ENCODE measurements at places on chromosomes 3 and 15.

DNA sequence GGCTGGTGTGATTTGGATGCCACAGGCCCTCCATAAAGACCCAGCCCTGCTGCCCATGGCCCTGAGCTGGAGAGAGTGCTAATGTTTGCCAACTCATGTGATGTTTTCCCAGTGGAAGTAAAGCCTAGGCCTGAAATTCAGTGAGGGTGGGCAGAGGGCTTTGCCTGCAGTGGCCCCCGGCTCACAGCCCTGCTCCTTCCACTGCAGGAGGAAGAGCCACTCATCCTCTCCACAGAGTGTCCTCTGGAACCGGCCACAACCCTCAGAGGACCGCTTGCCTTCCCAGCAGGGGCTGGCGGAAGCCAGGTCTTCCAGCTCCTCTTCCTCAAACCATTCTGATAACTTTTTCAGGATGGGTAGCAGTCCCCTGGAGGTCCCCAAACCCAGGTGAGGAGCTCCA, 13.9 kb upstream of the CPNE9 start:
- no peak for DNase-seq

GRCh38 chr3:129575997-129576384, 30.5 kb downstream of the PLXND1 start:
- DNase-seq: no peak

- no peak for DNase-seq
These were observed 38.3 kb upstream of the AGBL1 start for GRCh38 chr15:86041399-86041798.

GRCh38 chr15:64912379-64913325, 950 bp downstream of the ANKDD1A start:
- DNase-seq: no peak

- DNase-seq: no peak
These were observed 88.8 kb upstream of the CHD2 start for GRCh38 chr15:92811148-92811913.

- DNase-seq: no peak
These were observed 23.2 kb downstream of the SLC41A3 start for GRCh38 chr3:126060613-126061145.

DNA sequence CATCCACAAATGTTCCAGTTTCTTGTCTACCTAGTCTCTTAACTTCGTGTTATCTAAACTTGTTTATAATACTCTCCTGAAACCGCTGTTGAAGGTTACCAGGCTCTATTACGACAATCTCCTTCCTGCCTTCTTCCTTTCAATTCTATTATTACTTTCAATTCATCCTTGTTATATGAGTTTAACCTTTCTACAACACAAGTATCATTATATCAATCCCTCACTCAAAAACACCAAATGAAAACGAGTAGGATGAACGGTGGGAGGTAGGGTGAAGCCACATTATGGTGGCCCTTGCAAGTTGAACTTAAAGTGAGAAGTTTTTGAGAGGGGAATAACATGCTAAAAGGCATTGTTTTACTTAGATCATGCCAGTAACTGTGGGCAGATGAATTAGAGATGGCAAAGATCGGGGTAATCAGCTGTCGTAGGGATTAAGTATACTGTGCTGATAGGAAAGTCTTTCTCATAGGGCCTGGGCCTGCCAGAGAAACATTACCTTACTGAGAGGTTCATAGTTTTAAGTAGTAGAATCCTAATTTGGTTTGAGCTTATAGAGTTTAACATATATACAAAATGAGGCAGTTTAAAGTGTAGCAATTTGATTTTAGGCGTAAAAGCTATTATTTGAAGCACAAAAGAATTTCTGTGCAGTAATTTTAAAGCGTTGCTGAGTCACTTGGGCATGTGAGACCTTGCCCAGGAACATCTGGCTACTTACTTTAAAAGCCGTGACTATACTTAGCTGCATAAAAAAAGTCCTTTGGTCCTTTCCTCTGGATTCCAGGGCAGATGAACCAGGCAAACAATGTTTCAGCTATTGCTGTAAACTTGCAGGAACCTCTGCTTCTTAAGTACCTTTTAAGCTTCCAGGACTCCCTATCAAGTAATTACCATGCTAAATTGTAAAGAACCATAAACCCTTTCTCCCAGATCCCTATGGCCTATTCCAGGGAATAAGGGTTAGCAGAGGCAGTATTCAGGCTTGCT, 3.3 kb upstream of the CEP97 start:
- no peak for DNase-seq

- DNase-seq: peak; percentile 71
These were observed 42.9 kb upstream of the IREB2 start for GRCh38 chr15:78394981-78395616.

DNA sequence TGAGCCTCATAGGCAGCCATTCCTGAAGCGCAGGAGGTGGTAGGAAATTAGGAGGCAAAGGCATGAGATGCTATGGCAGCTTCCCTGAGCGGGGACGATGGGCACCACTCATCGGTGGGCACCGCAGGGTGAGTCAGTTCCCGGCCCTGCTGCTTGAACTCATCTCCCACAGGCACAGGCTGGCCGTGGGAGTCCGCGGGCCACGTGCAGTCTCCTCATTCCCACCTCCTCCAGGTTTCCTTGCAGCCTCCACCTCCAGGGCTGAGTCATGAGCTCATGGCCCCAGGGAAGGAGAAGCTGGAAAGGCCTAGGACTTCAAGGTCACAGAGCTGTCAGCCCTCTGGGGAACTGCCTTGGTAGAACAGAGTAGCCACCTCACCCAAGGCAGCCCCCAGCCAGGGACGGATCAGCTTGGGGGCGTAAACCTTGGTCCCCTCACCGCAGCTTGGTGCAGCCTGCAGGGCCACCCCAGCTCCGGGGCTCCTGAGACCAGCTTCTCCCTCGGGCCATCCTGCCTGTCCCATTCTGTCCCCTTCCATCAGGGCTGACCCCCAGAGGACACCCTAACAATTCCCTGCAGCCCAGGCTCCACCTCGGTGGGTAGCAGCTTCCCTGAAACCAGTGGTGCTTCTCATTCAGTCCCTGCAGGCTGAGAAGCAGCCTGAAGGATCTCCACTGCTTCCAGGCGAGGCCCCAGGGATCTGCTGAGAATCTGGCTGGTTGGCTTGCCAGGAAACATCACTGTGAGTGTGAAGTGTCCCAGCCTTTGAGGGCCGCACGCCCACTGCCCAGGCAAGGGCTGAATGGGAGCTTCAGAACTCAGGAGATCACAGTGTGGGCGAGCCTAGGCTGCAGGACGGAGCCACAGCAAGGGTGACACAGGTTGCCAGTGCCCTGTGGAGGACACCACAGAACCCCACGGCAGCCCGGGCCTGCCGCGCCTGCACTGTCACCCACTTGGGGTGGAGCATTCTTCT, 150.7 kb upstream of the MEF2A start:
- no peak for DNase-seq

DNA sequence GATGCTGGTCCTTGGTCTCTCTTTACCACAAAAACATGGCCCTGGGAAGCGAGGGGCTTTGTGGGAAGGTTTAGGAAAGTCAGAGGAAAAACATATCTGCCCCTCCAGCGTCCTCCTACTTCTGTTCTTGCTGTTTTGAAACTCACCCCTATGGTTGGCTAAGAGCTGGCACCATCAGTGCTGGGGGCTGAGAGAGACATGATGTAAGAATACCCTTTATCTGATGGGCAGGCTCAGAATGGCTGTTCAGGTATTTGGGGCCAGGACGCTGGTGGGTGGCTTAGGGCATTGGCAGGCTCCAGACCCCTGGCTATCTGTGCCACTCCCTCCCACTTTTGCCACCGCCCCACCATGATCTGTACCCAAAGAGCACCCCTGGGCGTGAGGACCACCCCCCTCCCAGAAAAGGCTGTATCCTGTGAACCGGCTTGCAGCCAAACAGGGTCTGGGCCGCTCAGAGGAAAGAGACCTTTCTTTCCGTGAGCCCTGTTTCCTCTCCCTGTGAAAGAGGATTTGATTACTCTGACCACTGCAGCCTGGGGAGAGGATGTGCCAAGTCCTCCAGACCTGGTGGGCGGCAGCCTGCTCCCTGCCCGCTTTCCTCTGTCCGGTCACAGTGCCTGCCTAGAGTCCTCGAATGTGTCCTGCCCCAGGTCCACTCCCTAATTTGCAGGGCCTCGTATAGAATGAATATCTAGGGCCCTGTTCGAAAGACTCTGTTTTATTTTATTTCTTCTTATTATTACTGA, 61.3 kb upstream of the SLC6A6 start:
- no peak for DNase-seq

- DNase-seq: no peak
These were observed 372.5 kb upstream of the BCHE start for GRCh38 chr3:166209701-166210100.

DNA sequence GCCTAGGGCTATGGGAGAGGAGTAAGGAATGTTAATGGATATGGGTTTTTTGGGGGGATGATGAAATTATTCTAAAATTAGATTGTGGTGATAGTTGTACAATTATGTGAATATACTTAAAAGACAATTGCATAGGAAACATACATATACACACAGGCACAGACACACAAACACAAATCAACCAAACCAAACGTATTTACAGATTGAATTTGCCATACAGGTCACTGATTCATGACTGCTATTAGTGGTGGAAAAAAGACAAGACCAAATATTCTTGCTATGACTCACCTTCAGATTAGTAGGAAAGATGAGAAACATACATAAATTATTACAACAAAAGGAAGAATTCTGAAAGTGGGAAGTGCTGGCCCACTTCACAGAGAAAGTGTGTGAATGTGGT, 85.3 kb downstream of the C3orf38 start:
- no peak for DNase-seq

DNA sequence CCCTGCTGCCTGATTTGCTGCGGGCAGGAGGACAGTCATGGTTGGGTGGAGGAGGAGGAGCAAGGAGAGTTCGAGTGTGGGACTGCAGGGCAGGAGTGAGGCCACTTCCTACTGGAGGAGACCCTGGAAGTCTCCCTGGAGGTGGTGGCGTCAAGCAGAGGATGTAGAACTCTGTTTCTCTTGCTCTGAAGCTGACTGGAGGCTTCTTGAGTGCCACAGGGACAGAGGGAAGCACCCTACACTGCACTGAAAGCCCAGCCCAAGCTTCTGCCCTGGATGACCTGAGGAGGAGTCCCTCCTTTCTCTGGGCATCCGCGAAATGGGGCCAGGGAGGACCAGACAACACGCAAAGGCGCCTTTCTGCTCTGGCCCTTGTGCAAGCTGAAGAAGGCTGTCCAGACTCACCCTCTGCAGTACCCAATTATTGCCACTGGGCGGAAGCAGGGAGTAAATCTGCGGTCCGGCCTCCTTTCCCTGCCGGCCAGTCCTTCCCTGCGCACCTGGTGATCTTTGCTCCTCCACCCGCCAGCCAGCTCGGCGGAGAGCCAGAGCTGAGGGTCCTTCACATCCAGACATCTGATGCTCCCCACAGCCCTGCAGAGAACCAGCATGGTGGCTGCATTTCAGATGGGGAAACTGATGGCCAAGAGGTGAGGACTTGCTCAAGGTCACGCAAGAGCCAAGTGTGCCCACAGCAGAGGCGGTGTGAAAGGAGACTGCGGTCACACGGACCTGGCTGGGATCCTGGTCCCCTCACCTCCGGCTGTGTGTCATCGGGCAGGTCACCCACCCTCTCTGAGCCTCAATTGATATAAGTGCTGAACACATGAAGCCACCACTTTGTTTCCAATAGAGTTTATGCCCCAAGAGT, 207.1 kb downstream of the TBC1D2B start:
- DNase-seq: no peak

DNA sequence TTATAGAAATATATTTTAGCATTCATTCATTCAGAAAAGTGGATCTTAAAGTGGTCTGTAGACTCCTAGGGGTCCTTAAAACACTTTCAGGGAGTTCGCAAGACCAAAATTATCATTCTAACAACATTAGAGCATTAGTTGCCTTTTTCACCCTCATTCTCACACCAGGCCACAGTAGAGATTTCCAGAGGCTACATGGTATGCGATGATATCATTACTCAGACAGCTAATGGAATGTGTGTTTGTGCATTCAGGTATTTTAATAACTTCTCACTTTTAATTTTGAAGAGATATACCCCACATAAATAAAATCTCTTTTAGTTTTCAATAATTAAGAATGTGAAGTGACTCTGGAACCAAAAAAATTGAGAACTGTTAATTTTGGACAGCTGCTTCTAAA, 206.9 kb downstream of the NSUN3 start:
- no peak for DNase-seq

DNA sequence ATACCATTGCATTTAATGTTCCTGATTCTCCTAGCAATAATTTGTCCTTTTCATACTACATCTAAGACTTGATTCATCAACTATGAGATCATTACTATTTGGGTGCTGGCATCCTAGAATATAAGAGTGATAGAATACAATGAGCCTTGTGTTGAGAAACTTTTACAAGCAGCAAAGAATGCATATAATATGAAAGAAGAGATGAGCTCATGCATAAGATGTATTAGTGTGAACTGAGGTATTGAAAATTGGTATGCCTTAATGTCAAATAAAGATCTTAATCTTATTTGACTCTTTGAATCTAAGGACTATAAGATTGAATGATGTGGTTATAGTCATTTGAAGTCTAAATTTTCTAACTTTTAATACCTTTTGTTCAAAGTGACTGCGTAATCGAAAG, 220.0 kb upstream of the ARHGEF26 start:
- DNase-seq: no peak

GRCh38 chr3:30266524-30266923, 339.9 kb upstream of the TGFBR2 start:
- no peak for DNase-seq

GRCh38 chr3:183008303-183008702, 28.0 kb upstream of the DCUN1D1 start:
- no peak for DNase-seq

GRCh38 chr15:23566651-23567050, 1.2 kb downstream of the MKRN3 start:
- DNase-seq: no peak

DNA sequence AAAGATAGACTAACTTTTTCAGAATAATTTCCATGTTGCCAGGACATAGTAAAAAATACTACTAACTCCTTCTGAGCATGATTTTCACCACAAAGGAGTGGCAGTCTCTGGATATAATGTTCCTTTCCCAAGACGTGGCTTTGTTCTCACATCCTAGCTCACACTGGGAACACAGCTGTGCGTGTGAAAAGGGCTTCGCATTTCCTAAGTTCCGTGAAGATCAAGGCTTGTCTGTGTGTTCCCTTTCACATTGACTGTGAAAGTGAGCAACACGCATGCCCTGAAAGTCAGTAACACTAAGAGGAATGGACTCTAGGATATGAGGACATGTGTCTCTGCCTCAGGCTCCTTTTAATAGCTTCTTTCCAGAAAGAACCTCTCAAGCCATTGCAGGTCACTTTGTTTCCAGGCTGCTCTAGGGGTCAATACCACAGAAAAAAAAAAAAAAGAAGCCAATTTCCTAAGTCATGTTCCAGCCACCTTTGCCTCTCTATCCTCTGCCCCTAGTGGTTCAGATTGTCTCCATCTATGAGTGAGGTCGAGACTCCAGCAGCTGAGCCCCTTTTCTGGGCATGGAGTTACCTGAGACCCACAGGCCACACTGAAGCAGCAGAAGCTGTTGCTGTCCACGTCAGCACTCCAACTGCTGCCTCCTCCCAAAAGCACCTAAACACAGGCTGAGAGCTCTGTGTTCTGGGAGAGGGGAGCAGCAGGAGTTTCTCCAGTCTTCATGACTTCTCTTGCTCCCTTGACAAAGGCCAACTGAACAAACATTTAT, 355.9 kb downstream of the RSL24D1 start:
- DNase-seq: no peak

GRCh38 chr15:66415360-66415759, 28.6 kb downstream of the MAP2K1 start:
- no peak for DNase-seq

GRCh38 chr3:30779686-30780287, 114.7 kb downstream of the GADL1 start:
- no peak for DNase-seq

Data from brain pericyte (primary cell).